Stimulated activated CD4-positive, alpha-beta T cell treated with anti-CD3 and anti-CD28 coated beads, TNF-alpha, amount 100 ng/mL, for 4 hours (primary cell): ENCODE measurements at places on chromosomes 7 and 10.

- no peak for DNase-seq
Observed at GRCh38 chr10:71638822-71639719, 80.5 kb downstream of the C10orf105 start.

- DNase-seq = no peak
Observed at GRCh38 chr10:114709984-114710383, 51.9 kb upstream of the ABLIM1 start.

- no peak for DNase-seq
Observed at GRCh38 chr10:67803588-67804394, 34.2 kb downstream of the DNAJC12 start.

- no peak for DNase-seq
Observed at GRCh38 chr10:100823194-100823593, 77.8 kb downstream of the PAX2 start.

- no peak for DNase-seq
Observed at GRCh38 chr7:135905858-135906257, 71.3 kb downstream of the MTPN start.

DNA sequence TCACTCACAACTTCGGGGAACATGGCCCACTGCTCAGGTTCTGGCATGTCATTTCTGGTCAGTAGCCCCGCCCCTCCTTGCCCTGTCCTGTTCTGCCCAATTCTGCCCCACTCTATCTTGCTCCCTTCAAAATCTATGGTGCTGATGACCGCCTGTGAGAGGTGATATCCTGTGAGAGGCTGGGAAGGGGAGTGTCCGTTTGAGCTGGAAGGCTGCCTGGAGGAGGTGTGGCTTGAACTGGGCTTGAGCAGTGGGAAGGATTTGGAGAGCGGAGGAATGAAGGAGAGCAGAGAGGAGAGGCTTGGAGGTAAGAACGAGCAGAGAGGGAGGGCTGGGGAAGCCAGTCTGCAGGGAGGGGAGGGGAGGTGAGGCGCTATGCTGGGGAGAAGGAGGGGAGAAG lies 145.3 kb downstream of the RPS24 start:
- no peak for DNase-seq

DNA sequence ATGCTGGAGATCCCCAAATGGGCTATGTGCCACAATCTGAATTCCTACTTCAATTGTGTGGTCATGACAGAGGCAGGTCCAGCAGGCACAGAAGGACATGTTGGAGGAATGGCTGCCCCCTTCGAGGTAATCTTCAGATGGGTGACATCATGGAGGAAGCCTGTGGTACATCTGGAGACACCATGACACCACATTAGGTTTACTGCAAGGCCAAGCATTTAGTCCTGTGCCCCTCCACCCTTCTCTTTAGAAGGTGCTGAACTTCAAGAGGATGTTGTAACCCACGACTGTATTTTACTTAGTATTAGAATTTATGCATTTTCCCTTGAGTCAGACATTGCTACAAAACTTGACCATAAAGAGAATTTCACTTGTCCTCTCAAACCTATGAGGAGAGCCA lies 75.1 kb upstream of the DDC start:
- no peak for DNase-seq

GRCh38 chr10:125761961-125762360 lies 13.7 kb downstream of the MMP21 start:
- no peak for DNase-seq

- no peak for DNase-seq
Observed at GRCh38 chr10:3950676-3951275, 165.8 kb upstream of the KLF6 start.
